ENCODE measurements at places on chromosomes 1 and 21.

GRCh38 chr1:246153796-246154212 is 353.3 kb downstream of the SMYD3 start:
- DNase-seq, result peak; percentile 13

DNA sequence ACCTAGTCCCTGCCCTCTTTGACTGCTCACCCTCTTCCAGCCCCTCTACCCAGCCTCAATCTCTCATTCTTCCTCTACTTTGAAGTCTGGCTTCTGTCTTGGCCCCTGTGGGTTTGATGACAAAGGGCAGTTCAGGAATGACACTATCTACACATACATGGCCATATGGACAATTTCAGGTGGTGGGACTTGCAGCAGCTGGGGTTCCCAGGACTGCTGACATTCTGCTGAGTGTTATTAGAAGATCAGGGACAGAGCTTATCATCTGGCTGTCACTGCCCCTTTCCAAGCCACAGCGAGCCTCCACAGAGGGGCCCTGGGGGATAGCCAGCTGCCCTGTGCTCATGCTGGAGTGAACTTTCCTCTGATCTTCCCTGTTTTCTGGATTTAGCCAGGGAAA is 97.4 kb upstream of the IPO9 start:
- no peak for DNase-seq

- no peak for DNase-seq
Measured at GRCh38 chr1:226949401-226949800, 9.3 kb downstream of the COQ8A start.

DNA sequence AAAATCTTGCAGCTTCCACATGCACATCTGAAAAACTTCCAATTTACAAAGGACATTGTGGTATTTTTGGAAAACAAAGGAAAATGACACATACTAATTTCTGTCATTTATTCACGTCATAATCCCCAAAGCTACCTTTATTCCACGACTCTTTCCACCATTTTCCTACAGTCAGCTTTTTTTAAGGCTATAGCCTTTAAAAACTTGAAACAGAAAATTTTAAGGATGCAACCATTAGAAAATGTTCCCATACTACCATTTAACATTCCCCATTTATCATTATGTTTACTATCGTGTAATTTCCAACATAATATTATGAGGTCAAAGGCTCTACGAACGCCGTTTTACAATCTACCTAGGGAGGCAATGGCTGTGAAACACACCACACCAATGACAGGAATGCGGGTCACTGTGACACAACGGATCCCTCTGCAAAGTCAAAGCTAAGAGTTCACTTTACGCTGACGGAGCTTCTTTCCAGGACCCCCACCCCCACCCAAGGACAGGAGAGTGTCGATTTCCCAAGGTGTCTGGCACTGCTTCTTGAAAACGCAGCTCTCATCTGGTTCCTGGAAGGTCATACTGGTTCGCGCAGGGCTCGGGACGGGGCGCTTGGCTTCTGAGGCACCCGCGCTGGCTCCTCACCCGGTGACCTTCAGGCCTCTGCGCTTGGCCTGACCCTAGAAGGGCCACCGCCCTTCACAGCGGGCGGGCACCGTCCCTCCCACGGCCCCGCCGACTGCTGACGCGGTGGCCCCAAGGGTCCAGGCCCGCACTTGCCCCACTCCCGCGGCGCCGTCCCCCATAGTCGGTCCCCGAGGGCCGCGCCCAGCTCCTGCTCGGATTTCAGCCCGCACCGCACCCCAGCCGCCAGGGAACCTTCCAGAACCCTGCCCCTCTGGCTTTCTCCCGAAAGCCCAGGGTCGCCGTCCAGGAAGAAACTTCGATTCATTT is 50.5 kb upstream of the ATF3 start:
- DNase-seq, result peak; percentile 43

DNA sequence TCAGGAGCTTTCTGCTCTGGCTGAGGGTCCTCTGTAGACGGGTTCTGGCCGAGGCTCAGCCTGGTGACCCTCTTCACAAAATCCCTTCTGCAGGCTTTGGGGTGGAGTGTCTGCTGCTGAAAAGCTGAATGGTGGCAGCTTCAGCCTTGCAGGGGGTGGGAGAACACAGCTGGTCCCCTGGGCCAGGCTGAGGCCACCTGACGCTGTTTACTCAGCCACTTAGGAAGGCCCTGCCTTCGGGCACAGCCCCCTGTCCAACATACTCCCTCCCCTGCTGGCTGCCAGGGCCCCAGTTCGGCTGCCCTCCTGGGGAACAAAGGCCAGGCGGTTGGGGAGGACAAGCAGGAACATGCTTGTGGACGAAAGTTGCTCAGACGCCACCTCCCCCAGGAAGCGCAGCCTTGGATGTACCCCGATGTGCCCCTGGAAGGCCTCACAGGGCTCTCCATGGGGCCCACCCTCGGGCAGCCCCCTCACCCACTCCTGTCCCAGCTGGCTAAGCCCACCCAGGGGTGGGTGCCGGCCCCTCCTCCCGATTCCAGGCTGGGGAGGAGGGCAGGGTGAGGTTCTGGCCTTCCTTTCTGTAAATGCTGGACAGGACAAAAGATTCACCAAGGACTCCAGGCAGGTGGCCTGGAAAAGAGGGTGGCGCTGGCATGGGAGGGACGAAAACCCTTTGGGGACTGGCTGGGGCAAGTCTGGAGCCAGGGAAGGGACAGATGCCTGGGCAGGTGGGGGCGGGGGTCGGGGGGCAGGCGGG is at the start of gene ANKRD65:
Gene ANKRD65, minus strand, starts transcription at position 130 of the 760 bp plus-strand sequence. CDS start 271 bp downstream, outside the sequence.
- no peak for DNase-seq

GRCh38 chr1:87706203-87706602 is 377.5 kb downstream of the LMO4 start:
- DNase-seq, result peak; percentile 88

GRCh38 chr1:202135221-202135721 is 9.3 kb downstream of the ARL8A start:
- peak; percentile 61 for DNase-seq

GRCh38 chr1:18927654-18928272 is 25.4 kb upstream of the ALDH4A1 start:
- peak; percentile 32 for DNase-seq

DNA sequence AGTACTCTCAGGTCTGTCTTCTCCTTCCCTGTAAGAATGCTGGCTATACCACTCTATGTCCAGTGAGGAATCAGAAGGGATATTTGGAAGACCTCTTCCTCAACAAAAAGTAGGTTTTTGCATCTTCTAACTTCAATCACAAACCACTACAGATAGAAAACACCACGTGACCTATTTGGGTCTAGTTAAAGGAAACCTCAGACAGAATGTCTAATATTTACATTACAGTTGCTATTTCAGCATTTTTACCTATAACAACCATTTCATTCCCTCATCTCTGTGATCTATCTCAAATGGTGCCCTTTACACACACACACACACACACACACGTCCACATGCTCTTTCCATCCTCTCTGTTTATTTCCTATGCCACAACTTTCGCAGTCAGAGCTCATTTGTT is 7.9 kb upstream of the ADORA3 start:
- DNase-seq, result no peak

- DNase-seq, result peak; percentile 55
Measured at GRCh38 chr1:109392788-109393616, 4.7 kb downstream of the SORT1 start.

DNA sequence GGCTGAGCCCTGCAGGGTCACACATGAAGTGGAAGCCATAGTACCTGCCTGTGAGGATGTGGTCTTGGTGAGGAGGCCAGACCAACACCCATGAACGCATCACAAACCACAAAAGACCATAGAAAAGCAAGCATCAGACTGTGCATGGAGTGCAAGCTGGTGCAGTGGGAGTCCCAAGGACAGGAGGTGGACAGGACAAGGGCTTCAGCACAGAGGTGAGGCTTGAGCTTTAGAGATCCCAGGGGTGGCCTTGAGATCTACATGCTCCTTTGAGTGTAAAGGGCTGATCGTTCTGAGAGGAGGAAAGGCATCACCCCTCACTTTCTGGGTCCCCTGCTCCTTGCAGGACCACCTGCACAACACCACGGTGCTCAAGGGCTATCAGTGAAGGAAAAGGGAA is 111.9 kb upstream of the F3 start:
- DNase-seq, result no peak

DNA sequence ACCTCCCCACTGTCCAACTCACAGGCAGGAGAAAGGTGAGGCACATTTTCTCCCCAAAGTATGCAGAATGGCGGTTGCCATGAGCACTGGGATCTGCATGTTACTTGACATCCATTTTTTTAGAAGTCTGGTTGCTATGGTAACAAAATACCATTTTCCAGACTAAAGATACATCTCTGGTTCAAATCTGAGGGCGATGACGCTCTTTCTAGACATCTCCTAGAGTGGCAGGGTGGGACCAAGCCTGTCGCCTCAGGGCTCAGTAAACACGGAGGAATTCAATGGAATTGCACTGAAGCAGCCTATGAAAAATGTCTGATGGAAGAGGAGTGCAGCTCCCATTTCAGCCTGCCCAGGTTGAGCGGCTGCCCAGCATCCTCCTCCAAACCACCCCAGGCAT is 21.5 kb upstream of the FAM43B start:
- no peak for DNase-seq

DNA sequence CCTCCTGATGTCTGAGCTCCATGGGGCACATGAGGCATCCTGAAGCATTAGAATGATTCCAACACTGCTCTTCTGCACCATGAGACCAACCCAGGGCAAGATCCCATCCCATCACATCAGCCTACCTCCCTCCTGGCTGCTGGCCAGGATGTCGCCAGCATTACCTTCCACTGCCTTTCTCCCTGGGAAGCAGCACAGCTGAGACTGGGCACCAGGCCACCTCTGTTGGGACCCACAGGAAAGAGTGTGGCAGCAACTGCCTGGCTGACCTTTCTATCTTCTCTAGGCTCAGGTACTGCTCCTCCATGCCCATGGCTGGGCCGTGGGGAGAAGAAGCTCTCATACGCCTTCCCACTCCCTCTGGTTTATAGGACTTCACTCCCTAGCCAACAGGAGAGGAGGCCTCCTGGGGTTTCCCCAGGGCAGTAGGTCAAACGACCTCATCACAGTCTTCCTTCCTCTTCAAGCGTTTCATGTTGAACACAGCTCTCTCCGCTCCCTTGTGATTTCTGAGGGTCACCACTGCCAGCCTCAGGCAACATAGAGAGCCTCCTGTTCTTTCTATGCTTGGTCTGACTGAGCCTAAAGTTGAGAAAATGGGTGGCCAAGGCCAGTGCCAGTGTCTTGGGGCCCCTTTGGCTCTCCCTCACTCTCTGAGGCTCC is 11.1 kb upstream of the RASSF5 start:
- no peak for DNase-seq

- peak; percentile 13 for DNase-seq
Measured at GRCh38 chr1:177928194-177928593, 41.7 kb downstream of the SEC16B start.

GRCh38 chr1:232574889-232575762 is 54.8 kb downstream of the SIPA1L2 start:
- peak; percentile 45 for DNase-seq

DNA sequence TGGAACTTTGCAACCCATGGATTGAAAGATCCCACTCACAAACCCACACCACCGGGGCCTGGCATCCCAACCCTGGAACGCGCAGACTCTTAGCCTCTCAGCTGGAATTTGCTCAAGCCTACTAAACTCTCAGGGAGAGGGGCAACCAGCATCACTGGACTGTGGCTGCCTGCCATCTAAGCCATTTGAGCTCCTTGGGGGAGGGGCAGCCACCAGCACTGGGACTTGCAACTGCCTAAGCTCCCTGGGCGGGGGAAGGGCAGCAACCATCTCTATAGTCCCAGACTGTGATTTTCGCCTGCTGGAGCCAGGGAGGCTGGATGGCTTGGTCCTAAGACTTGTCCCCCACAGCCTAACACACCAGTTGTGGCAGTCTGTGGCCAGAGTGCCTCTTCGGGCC is 122.3 kb downstream of the SNX7 start:
- no peak for DNase-seq

DNA sequence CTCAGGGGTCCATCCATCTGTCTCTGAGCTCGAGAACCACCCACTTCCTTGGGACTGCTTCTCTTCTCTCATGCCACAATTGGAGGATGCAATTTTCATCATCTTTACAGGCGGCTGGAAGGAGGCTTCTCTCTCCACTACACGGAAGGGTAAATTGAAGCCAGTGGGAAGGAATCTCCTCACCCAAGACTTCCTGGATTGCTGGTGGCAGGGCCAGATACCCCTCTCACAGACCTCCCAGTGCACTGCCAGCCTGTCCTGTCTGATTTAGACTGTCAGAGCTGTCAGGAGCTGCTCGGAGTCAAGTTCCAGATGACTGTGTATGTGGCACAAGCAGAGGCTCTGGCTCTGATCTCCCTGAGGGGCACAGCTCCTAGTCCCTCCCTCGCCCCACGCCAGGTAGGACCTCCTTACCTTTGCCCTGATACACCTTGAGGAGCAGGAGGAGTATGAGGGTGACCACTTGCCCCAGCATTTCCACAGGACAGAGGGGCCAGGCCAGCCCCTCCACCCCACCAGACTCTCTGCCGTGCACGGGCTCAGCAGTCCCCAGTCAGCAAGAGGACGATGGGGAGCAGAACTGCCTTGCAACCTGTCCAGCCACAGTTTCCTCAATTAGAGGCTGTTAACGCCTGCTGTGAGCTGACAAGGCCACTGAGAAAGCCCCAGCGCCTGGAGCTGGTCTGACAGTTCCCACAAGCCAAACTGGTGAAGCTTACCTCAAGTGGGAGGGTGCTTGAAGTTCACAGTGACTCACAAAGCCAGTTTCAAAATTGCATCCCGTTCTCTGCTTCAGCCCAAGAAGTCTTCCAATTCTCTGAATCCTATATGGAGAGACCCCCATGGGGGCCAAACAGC is at the start of gene CD244:
Gene CD244, minus strand, starts transcription at position 685 of the 858 bp plus-strand sequence. Its CDS starts 210 bp downstream, at position 475.
- no peak for DNase-seq

DNA sequence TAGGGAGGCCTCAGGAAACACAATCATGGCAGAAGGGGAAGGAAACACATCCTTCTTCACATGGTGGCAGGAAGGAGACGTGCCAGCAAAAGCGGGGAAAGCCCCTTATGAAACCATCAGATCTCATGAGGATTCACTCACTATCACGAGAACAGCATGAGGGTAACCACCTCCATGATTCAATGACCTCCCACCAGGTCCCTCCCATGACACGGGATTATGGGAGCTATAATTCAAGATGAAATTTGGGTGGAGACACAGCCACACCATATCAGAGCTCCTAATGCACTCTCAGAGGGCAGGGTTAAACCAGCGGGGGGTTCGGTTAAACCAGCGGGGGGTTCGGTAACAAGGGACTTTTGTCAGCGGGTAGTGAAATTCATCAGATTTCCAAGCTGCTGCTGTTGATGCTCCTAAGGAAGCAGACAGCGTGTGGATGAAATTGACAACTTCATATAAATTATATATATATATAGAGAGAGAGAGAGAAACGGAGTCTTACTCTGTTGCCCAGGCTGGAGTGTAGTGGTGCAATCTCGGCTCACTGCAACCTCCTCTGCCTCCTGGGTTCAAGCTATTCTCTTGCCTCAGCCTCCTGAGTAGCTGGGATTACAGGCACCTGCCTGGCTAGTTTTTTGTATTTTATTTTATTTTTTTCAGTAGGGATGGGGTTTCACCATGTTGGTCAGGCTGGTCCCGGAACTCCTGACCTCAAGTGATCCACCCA is 4.2 kb downstream of the CSTB start:
- peak; percentile 21 for DNase-seq
